ENCODE measurements at places on chromosomes 7 and 10. TPM values are rescaled to one million over a fixed set of nuclear protein-coding genes. Genes with fewer than 3 reads are reported as not detected.

FKBP6 gene
- total RNA-seq: not detected

ANXA8 gene
- 0.30 TPM for total RNA-seq

INMT gene
- 1.3 TPM for total RNA-seq

ATP6V0A4 gene
- not detected for total RNA-seq

Data from activated CD4-positive, alpha-beta T cell treated with anti-CD3 and anti-CD28 coated beads, Interleukin-2, amount 10 ng/mL, durations not matched to agents 7 days and 5 days (primary cell).